ENCODE measurements at places on chromosomes 3 and 15.

DNA sequence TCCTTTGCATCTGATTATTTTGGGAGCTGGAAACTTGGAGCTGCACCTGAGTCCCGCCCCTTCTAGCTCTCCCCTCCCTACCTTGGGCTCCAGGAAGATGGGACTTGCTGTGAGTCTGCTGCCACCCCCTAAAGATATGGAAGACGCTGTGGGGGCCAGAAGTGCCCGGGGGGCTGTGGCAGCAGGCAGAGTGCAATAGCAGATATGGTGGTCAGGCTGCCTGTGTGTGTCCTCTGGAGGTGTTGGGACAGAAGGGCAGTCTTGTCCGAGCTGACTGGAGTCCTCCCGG is 485 bp downstream of the PAK6 start:
- peak; percentile 95 for DNase-seq
- no peaks in the 10 kb centered on the region for H3K27me3 ChIP-seq
- H3K27ac ChIP-seq = peak overlapping the region; percentile 52
- H3K4me1 ChIP-seq = peaks cover 27% of the 10 kb centered on the region

DNA sequence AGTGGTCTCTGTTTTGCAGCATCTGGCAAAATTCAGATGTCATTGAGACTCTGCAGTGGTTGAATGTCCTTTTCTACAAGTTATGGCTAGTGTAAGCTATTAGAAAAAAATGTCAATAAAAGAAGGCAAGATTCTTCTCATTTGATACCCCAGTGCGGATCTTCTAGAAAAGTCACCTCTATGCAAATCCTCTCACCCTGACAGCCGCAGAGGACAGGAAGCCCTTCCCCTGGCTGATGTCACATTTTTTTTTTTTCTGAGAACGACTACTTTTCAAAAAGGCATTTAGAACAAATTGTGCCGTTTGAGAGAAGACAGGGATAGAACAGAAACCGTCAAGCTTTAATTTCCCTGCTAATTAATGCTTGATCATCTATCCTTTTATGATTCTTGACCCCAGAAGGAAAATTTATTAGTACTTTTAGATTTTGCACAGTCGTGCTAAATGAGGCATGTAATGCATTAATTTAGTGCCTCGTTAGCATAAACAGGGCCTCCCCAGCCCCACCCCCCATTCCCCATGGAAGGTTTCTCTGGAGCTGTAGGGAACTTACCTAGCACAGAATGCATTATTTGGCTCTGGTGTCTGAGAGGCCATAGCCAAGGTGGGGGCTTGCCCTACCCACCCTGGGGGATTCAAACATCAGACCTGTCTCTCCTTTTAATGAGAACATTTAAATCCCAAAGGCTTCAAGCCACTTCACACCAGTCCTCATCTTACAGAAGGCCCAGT is 183.8 kb downstream of the OPA1 start:
- H3K36me3 ChIP-seq = no peaks in the 10 kb centered on the region
- H3K27ac ChIP-seq = no peak overlapping the region
- H3K4me1 ChIP-seq = peaks cover 20% of the 10 kb centered on the region
- no peak overlapping the region for H3K4me3 ChIP-seq

GRCh38 chr15:31346367-31347066 is 19.9 kb downstream of the KLF13 start:
- peak overlapping the region; percentile 10 for H3K27ac ChIP-seq
- no peaks in the 10 kb centered on the region for H3K36me3 ChIP-seq
- no peak for DNase-seq
- H3K4me3 ChIP-seq = no peak overlapping the region

DNA sequence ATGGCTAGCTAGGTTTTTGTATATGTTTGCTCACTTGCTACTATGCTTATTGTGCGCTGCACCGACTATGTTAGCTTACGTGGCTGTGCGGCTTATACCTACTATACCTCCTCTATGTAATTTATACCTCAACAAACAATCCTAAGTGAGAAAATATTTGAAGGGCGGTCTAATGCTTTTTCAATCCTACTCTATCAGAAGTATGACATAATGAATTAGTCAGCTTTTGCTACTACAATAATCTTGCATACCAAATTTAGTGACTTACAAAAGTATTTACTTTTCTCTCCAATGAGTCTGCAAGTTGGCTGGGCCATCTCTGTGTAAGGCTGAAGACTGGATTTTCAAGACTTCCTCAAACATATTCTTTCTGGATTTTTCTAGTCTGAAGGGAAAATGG is 391.2 kb upstream of the NECTIN3 start:
- no peak overlapping the region for H3K27ac ChIP-seq
- H3K4me3 ChIP-seq = no peak overlapping the region
- H3K36me3 ChIP-seq = no peaks in the 10 kb centered on the region

DNA sequence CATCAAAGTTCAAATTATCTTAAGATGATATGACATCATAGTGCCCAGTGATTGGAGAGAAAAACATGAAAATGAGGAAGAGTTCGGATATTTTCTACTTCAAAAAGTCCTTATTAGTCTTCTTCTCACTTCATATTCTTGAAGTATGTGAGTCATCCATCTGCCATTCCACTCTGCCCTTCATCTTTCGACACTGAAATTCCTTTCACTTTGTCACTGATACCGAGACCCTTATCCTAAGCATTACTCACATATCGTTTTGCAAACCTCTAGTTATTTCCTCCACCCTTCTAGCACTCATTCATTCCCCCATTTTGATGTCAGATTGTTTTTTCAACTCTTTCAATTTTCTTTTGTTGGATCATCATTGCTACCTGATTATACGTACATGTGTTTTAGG is 4.0 kb downstream of the OR5H14 start:
- H3K27ac ChIP-seq = no peak overlapping the region
- no peaks in the 10 kb centered on the region for H3K27me3 ChIP-seq
- H3K4me3 ChIP-seq = no peak overlapping the region
- DNase-seq = no peak
- no peaks in the 10 kb centered on the region for H3K4me1 ChIP-seq
- H3K36me3 ChIP-seq = no peaks in the 10 kb centered on the region

GRCh38 chr3:37442397-37442796 is 268.0 kb upstream of the LRRFIP2 start:
- DNase-seq = peak; percentile 77
- no peak overlapping the region for H3K4me3 ChIP-seq
- H3K27ac ChIP-seq = no peak overlapping the region
- no peaks in the 10 kb centered on the region for H3K4me1 ChIP-seq
- H3K27me3 ChIP-seq = no peaks in the 10 kb centered on the region

DNA sequence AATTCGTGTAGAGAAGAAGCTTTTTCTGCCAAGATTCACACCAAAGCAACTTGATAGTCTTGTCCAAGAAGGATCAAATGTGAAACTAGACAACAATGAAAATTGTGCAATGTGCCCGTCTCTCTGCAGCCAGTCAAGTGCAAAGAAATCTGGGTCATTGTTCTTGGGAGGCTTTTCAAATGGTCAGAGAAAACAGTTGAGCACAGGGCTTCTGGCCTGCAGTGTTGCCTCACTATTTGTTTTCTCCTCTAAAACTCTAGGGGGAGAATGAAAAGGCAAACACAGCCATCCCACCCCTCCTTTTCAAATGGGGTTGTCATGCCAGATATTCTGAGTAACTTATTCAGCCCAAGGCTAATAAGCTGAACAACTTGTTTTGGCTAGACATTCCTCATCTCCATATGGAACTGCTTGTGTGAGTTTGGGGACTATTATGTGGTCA is 417.6 kb upstream of the CDIN1 start:
- no peak overlapping the region for H3K4me3 ChIP-seq
- DNase-seq = no peak
- H3K36me3 ChIP-seq = no peaks in the 10 kb centered on the region
- no peak overlapping the region for H3K27ac ChIP-seq

GRCh38 chr3:43692085-43692855 is 1.5 kb downstream of the ABHD5 start:
- H3K36me3 ChIP-seq = no peaks in the 10 kb centered on the region
- H3K4me1 ChIP-seq = peaks cover 45% of the 10 kb centered on the region
- H3K27me3 ChIP-seq = no peaks in the 10 kb centered on the region
- no peak overlapping the region for H3K27ac ChIP-seq
- DNase-seq = no peak

DNA sequence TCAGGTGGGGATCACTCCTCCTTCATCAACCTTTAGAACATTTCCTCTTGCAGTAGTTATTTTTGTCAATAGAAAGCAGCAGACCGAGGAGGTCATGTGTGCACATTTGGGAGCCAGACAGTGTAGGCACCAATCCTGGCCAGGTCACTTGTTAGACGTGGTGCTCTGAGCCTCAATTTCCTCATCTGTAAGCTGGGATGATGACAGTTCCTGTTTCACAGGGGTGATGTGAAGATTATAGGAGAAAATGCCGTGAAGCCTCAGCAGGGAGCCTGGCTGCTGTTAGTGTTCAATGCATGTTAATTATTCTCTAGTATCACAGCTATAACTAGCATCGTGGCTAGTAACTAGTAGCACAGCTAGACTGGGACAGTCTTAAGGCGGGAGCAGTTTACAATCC is 64.7 kb downstream of the ATP2B2 start:
- no peaks in the 10 kb centered on the region for H3K36me3 ChIP-seq
- H3K4me1 ChIP-seq = no peaks in the 10 kb centered on the region
- DNase-seq = no peak
- no peaks in the 10 kb centered on the region for H3K27me3 ChIP-seq
- no peak overlapping the region for H3K4me3 ChIP-seq
- H3K27ac ChIP-seq = no peak overlapping the region

- DNase-seq = no peak
- H3K4me1 ChIP-seq = peaks cover 12% of the 10 kb centered on the region
- H3K36me3 ChIP-seq = no peaks in the 10 kb centered on the region
- no peaks in the 10 kb centered on the region for H3K27me3 ChIP-seq
- H3K4me3 ChIP-seq = no peak overlapping the region
- H3K27ac ChIP-seq = no peak overlapping the region
Observed at GRCh38 chr15:78642331-78642730, 1.3 kb upstream of the CHRNB4 start.

- H3K4me1 ChIP-seq = peaks cover 22% of the 10 kb centered on the region
- no peaks in the 10 kb centered on the region for H3K27me3 ChIP-seq
Observed at GRCh38 chr3:138862924-138863775, 28.4 kb upstream of the PIK3CB start.

DNA sequence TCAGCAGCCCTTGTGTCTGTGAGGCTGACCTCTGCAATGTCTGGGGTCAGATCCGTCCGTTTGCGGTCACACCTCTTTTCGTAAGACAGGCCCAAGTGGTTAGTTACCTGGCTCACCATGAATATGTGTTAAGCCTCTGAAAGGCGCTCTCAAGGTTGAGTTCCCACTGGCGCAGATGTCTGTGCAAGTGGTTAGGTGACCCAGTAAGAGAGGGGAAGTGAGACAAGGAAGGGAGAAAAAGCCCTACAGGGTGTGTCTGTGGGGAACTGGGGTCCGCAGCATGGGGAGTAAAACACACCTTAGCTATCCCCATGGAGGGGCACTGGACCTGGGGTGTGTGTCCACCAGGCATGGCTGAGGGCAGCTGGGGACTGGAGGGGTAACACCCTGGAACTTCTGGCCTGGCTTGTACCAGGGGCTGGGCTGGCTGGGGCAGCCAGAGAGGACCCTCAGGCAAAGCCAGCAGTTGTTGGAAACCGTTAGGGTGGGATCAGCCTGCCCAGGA is 391.6 kb upstream of the PROK2 start:
- H3K4me1 ChIP-seq = peaks cover 52% of the 10 kb centered on the region
- no peak for DNase-seq
- peak overlapping the region; percentile 62 for H3K27ac ChIP-seq
- no peak overlapping the region for H3K4me3 ChIP-seq

- no peaks in the 10 kb centered on the region for H3K27me3 ChIP-seq
- no peak overlapping the region for H3K4me3 ChIP-seq
- no peaks in the 10 kb centered on the region for H3K36me3 ChIP-seq
- DNase-seq = no peak
- no peak overlapping the region for H3K27ac ChIP-seq
Observed at GRCh38 chr3:23676093-23676492, 129.7 kb upstream of the UBE2E1 start.

DNA sequence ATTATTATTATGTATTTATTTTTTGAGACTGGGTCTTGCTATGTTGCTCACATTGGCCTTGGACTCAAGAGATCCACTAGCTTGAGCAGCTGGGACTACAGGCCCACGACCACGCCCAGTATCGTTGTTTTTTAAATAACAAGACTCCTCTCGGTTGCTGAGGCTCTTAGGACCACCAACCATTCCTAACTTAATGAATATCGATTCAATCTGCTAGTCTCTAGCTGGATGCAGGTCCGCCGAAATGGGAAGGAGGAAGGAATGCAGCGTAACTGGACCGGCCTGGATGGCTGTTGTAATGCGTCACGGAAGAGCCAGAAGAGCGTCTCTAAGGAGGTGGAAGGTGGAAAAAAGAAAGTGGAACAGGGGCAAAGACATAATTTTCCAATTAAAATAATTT is 1.7 kb downstream of the ANXA2 start:
- peaks cover 70% of the 10 kb centered on the region for H3K4me1 ChIP-seq
- peak overlapping the region; percentile 97 for H3K27ac ChIP-seq
- peaks cover 6% of the 10 kb centered on the region for H3K36me3 ChIP-seq
- peak overlapping the region; percentile 99 for H3K4me3 ChIP-seq
- no peaks in the 10 kb centered on the region for H3K27me3 ChIP-seq

- H3K4me3 ChIP-seq = no peak overlapping the region
- DNase-seq = no peak
- no peaks in the 10 kb centered on the region for H3K4me1 ChIP-seq
- H3K27me3 ChIP-seq = no peaks in the 10 kb centered on the region
- no peaks in the 10 kb centered on the region for H3K36me3 ChIP-seq
Observed at GRCh38 chr3:10530241-10530640, 24.9 kb upstream of the ATP2B2 start.

- H3K27ac ChIP-seq = no peak overlapping the region
- no peaks in the 10 kb centered on the region for H3K4me1 ChIP-seq
- no peak overlapping the region for H3K4me3 ChIP-seq
- DNase-seq = no peak
Observed at GRCh38 chr3:35986161-35986560, 346.8 kb downstream of the ARPP21 start.

DNA sequence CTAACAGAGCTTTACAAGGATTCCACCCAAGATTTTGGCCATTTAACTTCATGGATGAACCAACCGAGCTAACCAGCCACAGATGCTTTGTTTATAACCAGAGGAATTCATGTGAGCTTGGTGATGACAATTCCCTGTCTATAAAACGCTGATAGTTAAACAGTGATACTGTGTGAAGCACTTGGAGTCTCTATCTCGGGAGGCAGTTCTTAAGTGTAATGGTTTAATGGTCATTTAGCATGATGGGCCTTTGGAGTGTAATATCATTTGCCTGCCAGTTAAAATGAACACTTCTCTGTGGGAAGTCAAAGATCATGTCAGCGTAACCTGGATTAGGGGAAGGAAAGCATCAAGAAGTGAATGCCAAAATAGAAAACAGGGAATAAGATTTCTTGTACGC is 368.6 kb upstream of the THRB start:
- DNase-seq = no peak
- no peak overlapping the region for H3K4me3 ChIP-seq
- H3K36me3 ChIP-seq = no peaks in the 10 kb centered on the region
- no peaks in the 10 kb centered on the region for H3K27me3 ChIP-seq
- H3K27ac ChIP-seq = no peak overlapping the region

- H3K27ac ChIP-seq = no peak overlapping the region
- no peak overlapping the region for H3K4me3 ChIP-seq
- no peak for DNase-seq
Observed at GRCh38 chr15:59941612-59942011, 62.5 kb upstream of the FOXB1 start.

- no peaks in the 10 kb centered on the region for H3K27me3 ChIP-seq
- no peaks in the 10 kb centered on the region for H3K4me1 ChIP-seq
- no peak for DNase-seq
- no peak overlapping the region for H3K4me3 ChIP-seq
Observed at GRCh38 chr3:70822669-70823068, 510.2 kb upstream of the MDFIC2 start.

Measured in vagina (tissue), 2 donors.